Osteoblast (primary cell): ENCODE measurements at places on chromosomes 13 and 19.
A peak's percentile ranks its signal among the peaks of the same experiment; 100 is the strongest.

GRCh38 chr13:76993021-76993420, 1.1 kb downstream of the CLN5 start:
- DNase-seq, result peak; percentile 72
- peak overlapping the region; percentile 88 for H3K27ac ChIP-seq
- H3K36me3 ChIP-seq, result peaks cover 13% of the 10 kb centered on the region
- H3K4me1 ChIP-seq, result peaks cover 20% of the 10 kb centered on the region

DNA sequence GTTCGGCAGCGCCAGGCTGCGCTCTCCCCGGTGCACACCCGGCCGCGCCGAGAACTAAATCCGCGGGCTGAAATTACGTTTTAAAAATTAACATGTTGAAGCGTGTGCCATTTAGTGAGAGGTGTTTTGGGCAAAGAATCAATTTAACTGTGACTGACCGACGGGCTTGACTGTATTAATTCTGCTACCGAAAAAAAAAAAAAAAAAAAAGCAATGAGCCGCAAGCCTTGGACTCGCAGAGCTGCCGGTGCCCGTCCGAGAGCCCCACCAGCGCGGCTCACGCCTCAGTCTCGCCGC, 9.6 kb upstream of the SOX1 start:
- H3K36me3 ChIP-seq, result no peaks in the 10 kb centered on the region
- no peaks in the 10 kb centered on the region for H3K4me1 ChIP-seq
- H3K27me3 ChIP-seq, result peaks cover 86% of the 10 kb centered on the region
- no peak overlapping the region for H3K4me3 ChIP-seq

- no peaks in the 10 kb centered on the region for H3K36me3 ChIP-seq
- no peak overlapping the region for H3K27ac ChIP-seq
- H3K4me1 ChIP-seq, result no peaks in the 10 kb centered on the region
- H3K27me3 ChIP-seq, result no peaks in the 10 kb centered on the region
- DNase-seq, result no peak
These were observed 13.9 kb downstream of the RABAC1 start for GRCh38 chr19:41945135-41945766.

DNA sequence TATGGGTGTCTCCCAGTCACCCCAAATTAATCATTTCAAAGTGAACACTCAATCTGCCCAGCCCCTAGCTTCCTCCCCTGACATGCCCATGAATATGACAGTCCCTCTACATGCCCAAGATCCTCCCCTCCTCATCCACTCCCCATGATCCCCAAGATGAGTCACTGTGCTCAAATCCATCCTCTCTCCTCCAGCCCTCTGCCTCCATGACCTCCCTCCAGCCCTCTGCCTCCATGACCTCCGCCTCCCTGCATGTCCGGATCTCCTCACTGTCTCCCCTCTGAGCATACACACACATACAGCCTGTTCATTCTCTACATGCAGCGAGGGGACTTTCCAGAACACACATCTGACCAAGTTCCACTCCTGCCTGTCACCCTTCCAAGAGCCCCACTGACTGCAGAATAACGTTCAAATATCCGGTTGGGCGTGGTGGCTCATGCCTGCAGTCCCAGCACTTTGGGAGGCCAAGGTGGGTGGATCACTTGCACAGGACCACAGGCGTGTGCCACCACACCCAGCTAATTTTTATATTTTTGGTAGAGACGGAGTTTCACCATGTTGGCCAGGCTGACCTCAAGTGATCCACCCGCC, 18.4 kb upstream of the FEM1A start:
- H3K4me1 ChIP-seq, result no peaks in the 10 kb centered on the region
- H3K27ac ChIP-seq, result no peak overlapping the region
- H3K27me3 ChIP-seq, result no peaks in the 10 kb centered on the region
- no peak for DNase-seq
- no peaks in the 10 kb centered on the region for H3K36me3 ChIP-seq
